ENCODE measurements at places on chromosomes 16 and 17.

DNA sequence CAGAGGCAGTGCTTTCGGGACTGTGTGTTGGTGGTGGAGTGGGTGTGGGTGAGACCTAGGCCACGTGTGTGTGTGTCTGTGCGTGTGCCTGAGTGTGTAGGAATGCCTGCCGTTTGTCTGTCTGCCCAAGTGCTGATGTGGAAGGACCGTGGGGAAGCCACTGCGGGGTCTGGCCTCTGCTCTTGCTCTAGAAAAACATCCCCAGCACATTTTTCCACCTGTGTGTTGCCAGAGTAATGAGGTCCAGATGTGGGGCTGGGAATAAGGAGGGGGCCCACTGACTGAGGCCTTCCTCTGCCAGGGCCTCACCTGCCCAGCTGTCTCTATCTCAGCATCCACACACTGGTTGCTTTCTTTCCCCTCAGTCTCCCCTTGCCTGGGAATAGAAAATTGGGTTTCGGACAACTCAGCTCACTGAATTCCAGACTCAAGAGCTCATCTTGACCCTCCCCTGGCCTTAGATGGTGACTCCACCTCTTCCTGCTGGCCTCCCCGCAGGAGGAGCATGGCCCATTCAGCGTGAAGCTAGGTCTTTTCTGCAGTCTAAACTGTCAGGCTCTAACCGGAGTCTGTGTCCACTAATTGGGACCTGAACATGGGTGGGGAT, 7.6 kb downstream of the SGCA start:
- DNase-seq, result no peak

- DNase-seq, result no peak
These were observed 3.1 kb downstream of the RAB11FIP4 start for GRCh38 chr17:31394544-31394943.

GRCh38 chr17:68198931-68199836, 48.7 kb upstream of the AMZ2 start:
- no peak for DNase-seq

DNA sequence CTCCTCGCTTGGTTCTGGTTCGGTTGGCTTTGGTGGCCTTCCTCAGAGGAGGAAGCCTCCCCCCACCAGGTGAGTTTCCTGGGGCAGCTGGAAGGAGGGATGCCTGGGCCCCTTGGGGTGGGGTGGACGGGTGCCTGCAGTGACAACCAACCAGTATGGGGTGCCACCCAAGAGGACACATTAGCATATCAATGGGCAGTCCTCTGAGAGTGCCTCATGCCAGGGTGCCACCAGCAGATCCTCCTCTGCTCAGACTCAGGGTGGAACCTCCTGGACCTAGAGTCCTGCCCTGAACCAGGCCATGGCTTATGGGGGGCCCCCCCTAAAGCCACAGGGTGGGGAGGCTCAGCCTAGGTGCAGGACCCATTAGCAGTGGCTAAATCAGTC, 2.7 kb downstream of the PPP1R1B start:
- DNase-seq, result no peak

GRCh38 chr17:51372345-51373004, 112.1 kb downstream of the UTP18 start:
- peak; percentile 31 for DNase-seq

DNA sequence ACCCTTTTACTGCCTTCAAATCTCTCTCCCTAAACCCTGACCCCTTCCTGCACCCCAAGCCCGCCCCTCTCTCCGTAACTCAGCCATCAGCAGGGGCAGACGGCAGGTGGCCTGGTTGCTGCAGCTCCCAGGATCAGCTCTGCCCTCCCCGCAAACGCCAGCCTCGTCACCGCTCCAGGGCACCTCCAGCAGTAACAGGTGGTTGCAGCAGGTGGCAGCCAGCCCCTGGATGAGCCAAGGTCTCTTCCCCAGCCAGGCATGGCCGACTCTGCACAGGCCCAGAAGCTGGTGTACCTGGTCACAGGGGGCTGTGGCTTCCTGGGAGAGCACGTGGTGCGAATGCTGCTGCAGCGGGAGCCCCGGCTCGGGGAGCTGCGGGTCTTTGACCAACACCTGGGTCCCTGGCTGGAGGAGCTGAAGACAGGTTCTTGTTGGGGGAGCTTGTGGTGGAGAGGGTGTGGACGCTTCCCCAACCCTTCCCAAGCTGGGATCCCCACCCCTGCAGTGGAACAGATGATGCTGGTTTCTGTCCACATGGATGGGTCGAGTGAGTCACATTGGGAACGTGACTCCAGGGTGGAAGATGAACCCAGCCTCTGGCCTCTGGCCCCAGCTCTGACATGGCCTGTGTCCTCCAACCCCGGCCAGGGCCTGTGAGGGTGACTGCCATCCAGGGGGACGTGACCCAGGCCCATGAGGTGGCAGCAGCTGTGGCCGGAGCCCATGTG, 558 bp downstream of the HSD3B7 start:
- DNase-seq, result no peak

DNA sequence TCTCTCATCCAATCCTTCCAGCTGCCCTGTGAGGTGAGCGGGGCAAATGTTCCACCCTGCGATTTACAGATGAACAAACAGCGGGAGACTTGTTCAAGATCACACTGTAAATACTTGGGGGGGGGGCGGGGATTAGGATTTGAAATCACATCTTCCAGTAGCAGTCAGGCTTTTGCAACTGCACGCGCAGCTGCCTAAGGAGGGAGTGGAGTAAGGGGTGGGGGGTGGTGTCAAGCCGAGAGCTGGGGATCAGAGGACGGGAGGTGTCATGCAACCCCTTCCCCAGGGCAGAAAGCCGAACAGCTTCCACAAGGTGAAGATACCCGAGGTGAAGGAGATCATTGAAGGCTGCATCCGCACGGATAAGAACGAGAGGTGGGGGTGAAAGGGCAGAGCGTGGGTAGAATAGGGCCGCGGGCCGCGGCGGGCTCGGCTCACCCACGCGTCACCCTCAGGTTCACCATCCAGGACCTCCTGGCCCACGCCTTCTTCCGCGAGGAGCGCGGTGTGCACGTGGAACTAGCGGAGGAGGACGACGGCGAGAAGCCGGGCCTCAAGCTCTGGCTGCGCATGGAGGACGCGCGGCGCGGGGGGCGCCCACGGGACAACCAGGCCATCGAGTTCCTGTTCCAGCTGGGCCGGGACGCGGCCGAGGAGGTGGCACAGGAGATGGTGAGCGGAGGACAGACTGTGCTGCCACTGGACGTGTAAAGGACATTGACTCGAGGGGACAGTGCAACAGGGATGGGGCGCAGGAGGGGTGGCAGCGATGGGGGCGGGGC, 4.6 kb downstream of the WNK4 start:
- DNase-seq, result no peak

DNA sequence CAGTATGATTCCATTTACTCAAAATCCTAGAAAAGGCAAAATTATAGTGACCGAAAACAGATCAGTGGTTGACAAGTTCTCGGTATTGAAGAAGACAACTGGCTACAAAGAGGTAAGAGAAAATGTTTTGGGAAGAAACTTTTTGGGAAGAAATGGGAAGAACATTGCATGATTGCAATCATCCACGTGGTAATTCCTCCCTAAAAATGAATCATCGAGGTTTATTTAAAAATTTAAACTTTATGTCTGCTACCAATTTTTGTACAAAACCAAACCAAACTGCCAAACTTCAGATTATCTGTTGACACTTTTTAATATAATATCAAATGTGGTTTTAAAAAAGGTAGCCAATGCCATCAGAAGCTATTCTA, 8.1 kb downstream of the SMURF2 start:
- DNase-seq, result no peak

- no peak for DNase-seq
These were observed 548.8 kb upstream of the SALL1 start for GRCh38 chr16:51699686-51700396.

- DNase-seq, result no peak
These were observed 8.8 kb downstream of the MBTD1 start for GRCh38 chr17:51251010-51251409.

DNA sequence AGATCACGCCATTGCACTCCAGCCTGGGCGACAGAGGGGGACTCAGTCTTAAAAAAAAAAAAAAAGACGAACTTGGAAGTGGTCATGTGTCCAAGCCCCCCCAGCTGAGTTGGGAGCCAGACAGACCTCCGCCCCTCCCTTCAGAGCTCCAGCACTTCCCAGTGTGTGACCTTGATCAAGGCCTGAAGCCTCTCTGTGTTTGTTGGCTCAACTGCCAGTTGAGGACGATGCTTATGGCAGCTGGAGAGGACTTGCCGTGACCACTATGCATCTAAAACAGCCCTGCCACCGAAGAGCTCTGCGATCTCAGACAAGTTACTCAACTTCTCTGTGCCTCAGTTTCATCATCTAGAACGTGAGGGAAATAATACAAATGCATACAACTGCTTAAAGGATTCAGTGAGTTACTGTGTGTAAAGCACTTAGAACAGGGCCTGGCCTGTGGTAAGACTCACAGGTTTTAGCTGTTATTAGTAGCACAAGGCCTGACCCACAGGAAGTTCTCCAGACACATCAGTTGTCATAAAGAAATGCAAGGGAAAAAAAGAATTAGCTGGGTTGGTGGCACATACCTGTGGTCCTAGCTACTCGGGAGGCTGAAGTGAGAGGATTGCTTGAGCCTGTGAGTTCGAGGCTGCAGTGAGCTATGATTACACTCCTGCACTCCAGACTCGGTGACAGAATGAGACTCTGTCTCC, 7.0 kb upstream of the IL27 start:
- DNase-seq, result no peak

GRCh38 chr17:69287168-69287567, 39.8 kb downstream of the ABCA5 start:
- DNase-seq, result no peak

DNA sequence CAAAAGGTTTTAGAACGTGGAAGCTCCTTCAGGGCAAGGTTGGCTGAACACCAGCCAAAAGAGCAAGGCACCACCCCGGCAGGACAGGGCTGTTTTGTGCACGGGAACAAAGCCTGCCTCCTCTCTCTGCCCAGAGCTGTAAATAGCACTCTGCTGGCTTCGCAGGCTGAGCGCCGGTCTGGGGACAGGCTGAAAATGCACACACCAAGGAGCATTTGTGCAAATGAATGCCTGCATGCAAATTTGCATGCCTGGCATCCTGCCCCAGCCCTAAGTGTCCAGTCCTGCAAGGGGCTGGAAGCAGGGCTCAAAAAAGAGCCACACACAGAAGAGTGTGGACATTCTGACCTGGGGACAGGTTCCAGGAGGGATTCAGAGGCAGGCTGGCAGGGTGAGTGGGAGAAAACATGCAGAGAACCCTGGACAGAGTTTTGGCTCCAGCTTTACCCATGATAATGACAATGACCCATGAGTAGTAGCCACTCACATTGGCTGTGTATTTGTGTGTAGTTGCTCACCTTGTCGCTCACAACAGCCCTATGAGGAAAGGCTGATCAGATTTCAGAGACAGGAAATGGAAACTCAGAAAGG, 11.7 kb downstream of the ABAT start:
- no peak for DNase-seq

DNA sequence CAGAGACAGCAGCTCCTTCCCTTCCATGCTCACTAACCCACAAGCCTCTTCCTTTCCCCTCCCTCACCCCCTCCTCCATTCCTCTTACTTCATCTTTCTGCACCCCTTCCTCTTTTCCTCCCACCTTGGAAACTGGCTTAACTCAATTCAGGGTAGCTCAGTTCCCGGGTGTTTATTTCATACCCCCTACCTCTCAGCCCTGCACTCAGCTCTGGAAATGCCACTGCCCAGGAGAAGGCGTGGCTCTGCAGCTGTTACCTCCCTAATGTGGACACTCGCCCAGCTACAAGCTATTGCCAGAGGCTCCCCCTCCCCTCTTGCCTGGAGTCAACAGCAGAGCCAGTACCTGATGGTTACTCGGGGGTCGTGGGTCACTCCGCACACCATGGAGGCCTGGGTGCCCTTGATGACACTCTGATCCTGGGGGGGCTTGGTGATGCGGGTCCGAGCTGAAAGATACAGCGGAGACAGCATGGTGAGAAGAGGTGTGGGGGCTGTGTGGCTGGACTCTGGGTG, 118.4 kb upstream of the CDC42EP4 start:
- DNase-seq, result no peak

GRCh38 chr16:51416926-51417325, 265.9 kb upstream of the SALL1 start:
- no peak for DNase-seq

DNA sequence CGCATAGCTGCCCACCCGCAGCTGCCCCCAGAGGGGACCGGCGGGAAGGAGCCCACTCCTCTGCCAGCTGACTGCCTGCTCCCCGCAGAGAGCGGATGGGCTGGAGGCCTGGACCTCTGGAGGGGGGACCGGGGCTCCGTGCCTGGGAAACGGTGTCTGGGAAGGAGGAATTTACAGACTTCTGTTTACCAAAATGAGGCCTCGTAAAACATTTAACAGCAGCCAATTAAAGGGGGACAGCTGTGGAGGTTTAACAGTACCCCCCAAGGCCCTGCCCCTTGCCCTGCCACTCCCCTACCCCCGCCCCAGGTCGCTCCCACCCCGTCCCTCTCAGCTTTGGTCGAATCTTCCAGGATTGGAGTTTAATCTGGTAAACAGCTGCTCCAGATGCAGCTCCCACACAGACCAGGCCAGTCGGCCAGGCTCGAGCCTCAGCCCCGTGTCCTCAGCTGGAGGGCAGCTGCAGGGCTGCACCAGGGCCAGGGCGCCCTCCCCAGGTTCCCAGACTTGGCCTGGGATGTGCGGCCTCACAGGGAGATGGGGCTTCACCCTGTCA, 41.1 kb downstream of the BAHCC1 start:
- no peak for DNase-seq

DNA sequence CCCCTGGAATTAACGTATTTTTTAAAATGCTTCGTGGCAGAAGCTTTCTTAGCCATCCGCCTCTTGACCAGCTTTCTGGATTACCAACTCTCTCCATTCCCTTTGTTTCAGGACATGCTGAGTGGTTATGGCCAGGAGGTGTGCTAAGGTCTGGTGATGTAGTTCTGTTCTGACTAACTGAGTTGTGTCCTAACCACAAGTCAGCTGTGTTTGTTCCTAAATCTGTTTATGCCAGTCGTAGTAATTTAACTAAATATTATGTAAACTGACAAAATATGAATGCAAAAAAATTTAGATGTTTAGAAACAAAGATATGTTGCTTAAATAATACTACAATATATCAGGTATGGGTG, 61.6 kb downstream of the MRTFB start:
- peak; percentile 8 for DNase-seq

- no peak for DNase-seq
These were observed 73.7 kb downstream of the ZFHX3 start for GRCh38 chr16:72974142-72974769.

- no peak for DNase-seq
These were observed 1.4 kb downstream of the PRSS8 start for GRCh38 chr16:31134091-31134571.

- DNase-seq, result no peak
These were observed 5.4 kb downstream of the PRSS41 start for GRCh38 chr16:2803545-2804195.

DNA sequence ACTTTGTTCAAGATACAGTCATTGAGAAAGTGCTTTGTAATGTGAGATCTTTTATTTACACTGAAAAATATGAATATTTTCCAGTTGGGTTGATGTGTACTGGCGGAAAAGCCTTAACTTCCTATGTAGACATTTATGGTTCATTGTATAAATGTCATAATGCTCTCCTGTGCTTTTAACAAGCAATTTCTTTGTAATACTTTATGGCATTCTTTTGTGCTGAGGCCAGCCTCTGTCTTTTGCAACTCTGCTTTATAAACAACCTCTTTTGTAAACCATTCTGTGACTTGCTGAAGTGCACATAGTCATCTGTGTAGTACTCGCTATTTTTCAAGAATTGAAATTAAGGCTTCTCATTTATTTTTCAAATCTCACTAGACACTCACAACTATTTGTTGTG, 291.2 kb downstream of the CDH11 start:
- DNase-seq, result no peak

Measured in GM19239 (cell line).